Occipital lobe (tissue), 3 donors: ENCODE measurements at places on chromosomes 16 and 17.
A peak's percentile ranks its signal among the peaks of the same experiment; 100 is the strongest.

- DNase-seq = no peak
Measured at GRCh38 chr16:89729863-89730593, 8.7 kb downstream of the ZNF276 start.

DNA sequence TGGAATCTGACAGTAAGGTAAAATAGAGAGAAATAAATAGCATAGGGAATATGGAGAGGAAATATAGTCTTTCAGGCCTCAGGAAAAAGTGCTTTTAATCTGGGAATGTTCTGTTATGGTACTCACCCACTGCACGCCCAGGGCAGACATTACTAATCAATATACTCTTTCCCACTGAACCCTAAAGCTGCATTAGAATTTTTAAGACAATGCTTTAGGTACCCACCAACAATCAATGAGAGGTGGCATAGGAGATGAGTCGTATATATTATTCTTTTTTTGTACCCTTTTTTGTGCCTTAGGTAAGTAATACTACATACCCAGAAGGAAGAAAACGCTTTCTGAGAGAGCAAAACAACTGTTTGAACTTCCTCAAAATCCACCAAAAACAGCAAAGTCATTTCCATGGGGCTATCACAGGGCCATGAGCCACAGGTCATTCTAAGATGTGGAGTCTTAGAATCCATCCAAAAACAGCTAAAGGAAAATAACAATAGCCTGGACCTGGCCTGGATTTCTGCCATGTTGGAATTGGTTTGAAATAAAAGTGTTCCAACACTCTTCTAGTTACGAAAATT lies 542.1 kb downstream of the XYLT1 start:
- no peak for DNase-seq

DNA sequence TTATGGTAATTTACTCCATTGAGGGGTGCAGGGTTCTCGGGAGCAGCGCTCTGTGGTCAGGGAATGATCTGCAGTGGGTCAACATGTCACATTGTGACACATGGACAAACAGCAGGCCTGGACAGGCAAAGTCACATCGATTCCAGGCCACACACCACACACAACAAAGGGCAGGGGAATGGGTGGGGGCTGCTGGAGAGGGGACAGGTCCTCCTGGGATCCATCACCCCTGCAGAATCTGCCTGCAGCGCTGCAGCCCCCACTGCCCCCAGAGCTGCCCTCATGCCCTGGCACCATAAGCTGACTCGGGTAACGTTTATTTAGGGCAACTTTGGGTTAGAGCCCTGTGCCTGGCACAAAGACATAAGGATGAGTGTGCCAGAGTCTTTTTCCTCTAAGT lies 9.1 kb downstream of the PEMT start:
- DNase-seq = no peak

DNA sequence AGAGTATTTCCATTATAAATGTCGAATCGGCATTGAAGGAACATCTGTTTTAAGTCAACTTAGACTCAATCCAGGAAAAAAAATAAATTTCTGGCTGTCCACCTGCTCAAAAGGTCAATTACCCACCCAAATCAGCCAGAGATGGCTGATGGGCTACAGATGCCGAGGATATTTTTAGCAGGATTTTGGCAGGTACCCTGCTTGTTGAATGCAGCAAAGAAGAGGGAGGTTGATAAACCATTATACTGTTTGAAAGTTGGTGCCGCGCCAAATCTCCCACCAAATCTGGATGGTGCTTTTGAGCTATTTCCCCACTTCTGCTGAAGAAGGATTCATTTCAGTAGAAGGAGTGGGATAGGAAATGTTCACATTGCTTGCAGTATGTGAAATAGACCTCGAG lies 537.7 kb downstream of the MAF start:
- DNase-seq = no peak

DNA sequence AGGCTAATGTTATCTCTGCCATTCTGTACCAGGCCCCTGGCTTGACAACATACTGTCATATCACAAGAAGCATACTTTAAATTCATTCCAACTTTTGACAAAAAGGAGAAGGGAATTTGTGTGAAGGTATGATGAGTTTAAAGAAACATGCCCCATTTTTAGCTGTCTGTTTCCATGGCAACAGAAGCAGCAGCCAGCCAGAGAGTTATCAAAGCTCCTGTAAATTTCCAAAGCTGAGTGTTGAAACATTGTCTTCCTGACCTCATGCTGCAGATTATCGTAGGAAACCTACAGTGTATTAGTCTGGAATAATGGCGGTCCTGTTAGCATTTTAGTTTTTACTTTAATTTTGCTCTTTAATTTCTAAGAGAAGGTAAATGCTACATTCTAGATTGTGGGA lies 124.9 kb downstream of the MRTFB start:
- DNase-seq = peak; percentile 13

DNA sequence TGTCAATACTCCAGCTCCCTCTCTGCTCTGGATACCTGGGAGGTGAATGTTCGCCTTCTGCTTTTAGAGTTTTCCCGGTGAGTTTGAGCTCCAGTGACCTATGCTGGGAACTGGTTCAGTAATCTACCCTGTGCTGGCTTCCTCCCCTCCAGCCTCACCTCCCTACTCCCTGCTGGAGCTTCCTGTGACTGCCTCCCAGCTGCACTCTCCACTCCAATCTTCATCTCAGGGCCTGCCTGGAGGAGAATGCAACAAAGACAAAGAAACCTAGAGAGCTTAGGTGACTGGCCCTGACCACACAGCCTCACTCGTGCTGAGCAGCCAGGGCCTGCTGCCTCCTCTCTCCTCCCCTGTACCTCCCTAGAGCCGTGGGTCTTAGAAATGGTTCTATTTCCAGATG lies 101.6 kb upstream of the FOXF1 start:
- no peak for DNase-seq

GRCh38 chr16:56667581-56668571 lies at the start of gene MT1G:
Gene MT1G (minus strand): TSS chr16:56668065. CDS start chr16:56667993, 72 bp downstream.
- DNase-seq = no peak

GRCh38 chr17:7218758-7219157 lies 878 bp downstream of the DLG4 start:
- no peak for DNase-seq

GRCh38 chr16:55379371-55379770 lies 55.4 kb downstream of the IRX6 start:
- DNase-seq = no peak

DNA sequence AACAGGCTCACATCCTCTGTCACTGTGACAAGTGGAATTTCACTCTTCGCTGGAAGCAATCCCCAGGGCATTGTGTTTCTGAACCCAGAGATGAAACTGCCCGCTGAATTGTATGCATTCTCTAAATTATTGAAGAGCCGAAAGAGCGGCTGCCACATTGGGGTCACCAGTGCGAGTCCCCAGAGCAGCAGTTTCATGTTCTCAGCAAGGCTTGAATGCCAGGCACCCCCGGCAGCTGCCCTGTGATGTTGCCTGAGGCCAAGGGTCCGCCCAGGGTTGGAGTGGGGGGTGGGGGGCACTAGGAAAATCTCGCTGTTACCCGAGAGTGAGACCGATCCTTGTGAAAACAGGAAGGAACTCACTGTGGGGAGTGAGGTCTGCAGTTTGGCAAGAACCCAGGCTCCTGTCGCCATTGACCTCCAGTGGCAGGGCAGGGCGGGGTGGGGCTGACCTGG lies 20.7 kb upstream of the BCAR1 start:
- DNase-seq = no peak

DNA sequence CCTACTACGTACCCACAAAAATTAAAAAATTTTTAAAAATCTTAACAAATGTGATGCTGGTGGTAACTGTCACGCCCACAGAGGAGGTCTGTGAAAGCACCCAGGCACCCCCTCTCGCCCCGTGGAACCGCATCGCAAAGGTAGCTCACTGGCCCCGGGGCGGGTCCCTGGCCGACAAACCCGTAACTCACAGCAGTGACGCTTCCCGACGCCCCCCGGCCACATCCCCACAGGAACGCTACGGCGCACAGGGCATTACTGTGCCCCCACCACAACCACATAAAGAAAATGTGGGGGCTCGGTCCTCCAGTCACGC lies 366 bp downstream of the ANKS3 start:
- DNase-seq = no peak
